A549 treated with GW870086 at 1 μM for 4 hours (cell line): ENCODE measurements at places on chromosomes 1 and 21. TPM values are rescaled to one million over a fixed set of nuclear protein-coding genes. Genes with fewer than 3 reads are reported as not detected.

Gene PLA2G2A
- not detected in 5 replicates for total RNA-seq

Gene FCMR
- total RNA-seq: 3.3 to 6.4 TPM (median 4.4 TPM) in 5 replicates

Gene APOBEC4
- not detected in 5 replicates for total RNA-seq

Gene OR2W3
- not detected in 5 replicates for total RNA-seq

Gene DMBX1
- 0.70 to 1.2 TPM (median 1.1 TPM) in 5 replicates for total RNA-seq
